ENCODE measurements at places on chromosomes 12 and 14. TPM values are rescaled to one million over a fixed set of nuclear protein-coding genes. Genes with fewer than 3 reads are reported as not detected.

Gene MGP
- total RNA-seq: not detected

Gene MTHFD1
- 212 TPM for total RNA-seq

Gene DEPDC4
- 2.4 TPM for total RNA-seq

Gene CLEC1A
- total RNA-seq: not detected

Gene MYF6
- total RNA-seq: not detected

Gene MYH6
- total RNA-seq: 0.05 TPM

Gene OTOGL
- total RNA-seq: not detected

Gene LRCOL1
- total RNA-seq: not detected

Gene SIX6
- total RNA-seq: not detected

Gene CPNE6
- not detected for total RNA-seq

Gene KRT73
- 0.19 TPM for total RNA-seq

Gene NPFF
- total RNA-seq: not detected

Gene TAS2R14
- total RNA-seq: 1.2 TPM

Gene TMTC1
- total RNA-seq: 0.17 TPM

Gene TSPAN19
- total RNA-seq: not detected

Gene NINJ2
- 5.1 TPM for total RNA-seq

Gene AQP6
- total RNA-seq: not detected

Gene SPX
- 0.94 TPM for total RNA-seq

Gene PDE3A
- not detected for total RNA-seq

Gene TSHR
- not detected for total RNA-seq

Gene GALNT9
- 0.12 TPM for total RNA-seq

Gene BMAL2
- total RNA-seq: 15.2 TPM

Gene OR6C2
- total RNA-seq: not detected

Gene WDR89
- total RNA-seq: 30.4 TPM

Gene RASSF8
- 0.29 TPM for total RNA-seq

Gene DAO
- total RNA-seq: not detected

Gene PIANP
- total RNA-seq: 0.17 TPM

Gene PLA2G1B
- total RNA-seq: not detected

Gene TAC3
- not detected for total RNA-seq

Gene CLEC4E
- total RNA-seq: not detected

Gene TGM1
- total RNA-seq: 3.7 TPM
